ENCODE measurements at places on chromosomes 1 and 21. TPM values are rescaled to one million over a fixed set of nuclear protein-coding genes. Genes with fewer than 3 reads are reported as not detected.

TMEM125 gene
- not detected for polyA plus RNA-seq

PRSS38 gene
- not detected for polyA plus RNA-seq

HSPB7 gene
- not detected for polyA plus RNA-seq

HSD11B1 gene
- polyA plus RNA-seq, result not detected

VSIG8 gene
- polyA plus RNA-seq, result not detected

RGS21 gene
- not detected for polyA plus RNA-seq

LIPI gene
- polyA plus RNA-seq, result not detected

MPZ gene
- polyA plus RNA-seq, result not detected

C1orf52 gene
- polyA plus RNA-seq, result 22.3 TPM

TAF13 gene
- polyA plus RNA-seq, result 2.7 TPM

FCRL6 gene
- polyA plus RNA-seq, result 2.1 TPM

OR2AK2 gene
- not detected for polyA plus RNA-seq

NECTIN4 gene
- not detected for polyA plus RNA-seq

CDK18 gene
- 0.95 TPM for polyA plus RNA-seq

TFF2 gene
- not detected for polyA plus RNA-seq

OLFML3 gene
- not detected for polyA plus RNA-seq

CCDC190 gene
- polyA plus RNA-seq, result not detected

CLEC20A gene
- 1.8 TPM for polyA plus RNA-seq

RIIAD1 gene
- polyA plus RNA-seq, result not detected

CA6 gene
- not detected for polyA plus RNA-seq

TACSTD2 gene
- polyA plus RNA-seq, result not detected

HES4 gene
- not detected for polyA plus RNA-seq

SETSIP gene
- not detected for polyA plus RNA-seq

HAPLN2 gene
- not detected for polyA plus RNA-seq

GSTM5 gene
- not detected for polyA plus RNA-seq

KRTAP22-2 gene
- not detected for polyA plus RNA-seq

LDLRAD2 gene
- polyA plus RNA-seq, result 0.69 TPM

CRNN gene
- not detected for polyA plus RNA-seq

STIL gene
- polyA plus RNA-seq, result 1.3 TPM

TTC13 gene
- polyA plus RNA-seq, result 12.8 TPM

SYPL2 gene
- polyA plus RNA-seq, result not detected

YBEY gene
- 33.8 TPM for polyA plus RNA-seq

PHTF1 gene
- polyA plus RNA-seq, result 16.7 TPM

LRP8 gene
- 0.95 TPM for polyA plus RNA-seq

RORC gene
- polyA plus RNA-seq, result 0.26 TPM

Data from IgD-negative memory B cell (primary cell).